ENCODE measurements at places on chromosomes 6 and 20.

DNA sequence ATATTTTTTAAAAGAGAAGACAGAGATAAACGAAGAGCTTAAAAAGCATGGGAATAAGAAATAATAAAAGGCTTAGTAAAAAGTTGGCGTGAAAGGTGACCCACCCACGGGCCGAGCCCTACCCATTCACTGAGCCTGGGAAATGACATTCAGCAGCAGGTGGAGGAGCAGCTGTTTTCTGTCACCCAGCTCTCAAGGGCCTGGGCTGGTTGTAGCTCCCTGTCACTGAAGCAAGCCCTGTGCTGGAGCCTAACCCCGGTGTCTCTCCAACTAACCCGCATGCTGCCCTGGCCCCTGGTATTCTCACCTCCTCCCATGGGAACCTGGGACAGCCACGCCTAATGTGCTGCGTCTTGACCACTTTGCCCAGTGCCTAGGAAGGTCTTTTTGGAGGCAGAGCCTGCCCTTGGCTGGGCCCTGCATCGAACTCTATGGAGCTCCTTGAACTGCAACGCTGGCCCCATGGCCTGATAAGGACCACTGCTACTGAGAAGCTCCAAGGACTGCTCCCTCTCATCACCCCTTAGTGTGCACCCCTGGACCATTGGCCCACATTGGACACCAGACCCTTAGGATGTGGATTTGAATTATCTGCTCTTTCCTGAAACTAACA, 68.8 kb upstream of the IYD start:
- no peak for DNase-seq

DNA sequence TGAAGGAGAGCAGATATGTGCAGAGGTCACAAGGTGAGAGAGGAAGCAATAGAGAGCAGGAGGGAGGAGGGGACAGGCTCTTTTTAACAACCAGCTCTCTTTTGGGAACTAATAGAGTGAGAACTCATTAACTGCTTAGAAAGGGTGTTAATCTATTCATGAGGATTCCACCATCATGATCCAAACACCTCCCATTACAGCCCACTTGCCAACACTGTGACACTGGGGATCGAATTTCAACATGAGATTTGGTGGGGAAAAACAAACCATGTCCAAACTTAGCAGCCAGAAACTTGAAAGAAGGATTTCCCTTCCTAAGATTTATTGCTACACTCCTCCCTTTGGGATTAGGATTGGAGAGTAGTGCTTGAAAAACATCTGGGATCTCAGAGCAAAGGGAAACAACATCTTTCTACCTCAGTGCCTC, 135.5 kb upstream of the PLCB4 start:
- DNase-seq, result no peak

GRCh38 chr20:19257865-19258264, 45.4 kb downstream of the SLC24A3 start:
- no peak for DNase-seq

DNA sequence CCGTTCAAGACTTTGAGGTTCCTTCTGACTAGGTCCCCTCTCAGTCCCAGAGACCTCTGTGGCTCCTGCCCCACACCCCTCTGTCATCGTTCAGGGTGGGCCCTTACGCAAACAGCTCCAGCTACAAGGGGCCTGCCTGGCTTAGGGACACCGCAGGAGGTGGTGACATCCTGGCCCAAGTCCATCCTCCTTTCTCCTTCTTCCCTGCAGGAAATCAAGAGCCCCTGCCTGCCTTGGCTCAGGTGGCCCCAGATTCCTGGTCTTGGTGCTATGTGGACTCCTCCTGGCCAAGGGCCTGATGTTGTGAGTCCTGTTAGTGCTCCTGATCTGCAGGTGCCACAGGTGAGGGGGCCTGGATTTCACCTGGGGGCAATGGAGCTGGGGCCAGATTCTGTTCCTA, 8.1 kb downstream of the TREML4 start:
- DNase-seq, result no peak

DNA sequence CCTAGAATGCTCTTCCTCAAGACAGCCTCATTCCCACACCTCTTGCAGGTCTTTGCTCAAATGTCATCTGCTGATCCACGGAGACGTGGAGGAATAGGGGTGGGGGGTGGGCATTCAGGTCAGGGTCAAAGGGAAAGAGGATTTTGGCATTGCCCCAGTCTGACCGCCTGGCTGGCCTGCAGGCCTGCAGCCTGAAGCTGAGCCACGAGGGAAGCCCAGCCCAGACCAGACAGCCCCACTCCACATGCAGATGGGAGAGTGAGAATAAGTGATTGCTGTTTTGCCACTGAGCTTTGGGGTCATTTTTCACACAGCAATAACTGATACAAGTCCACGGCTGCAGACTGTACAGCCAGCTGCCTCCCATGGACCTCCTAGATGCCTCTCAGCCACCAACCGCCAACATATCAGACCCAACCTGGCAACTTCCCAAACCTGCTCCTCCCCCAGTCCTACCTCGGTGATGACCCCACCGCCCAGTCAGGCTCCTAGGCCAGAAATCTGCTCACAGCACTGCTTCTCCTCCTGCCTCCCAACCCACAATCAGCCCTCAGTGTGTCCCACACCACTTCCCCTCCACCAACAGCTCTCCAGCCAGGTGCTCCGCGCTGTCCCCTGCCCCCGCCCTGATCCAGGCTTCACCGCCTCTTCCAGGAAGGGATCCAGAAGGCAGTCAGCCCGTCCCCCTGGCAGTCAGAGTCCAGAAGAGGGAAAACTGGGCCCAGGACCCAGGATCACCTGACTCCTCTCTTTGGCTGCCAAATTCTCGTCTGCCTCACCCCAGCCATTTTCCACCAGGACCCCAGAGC, 14.0 kb downstream of the KIAA1755 start:
- no peak for DNase-seq

DNA sequence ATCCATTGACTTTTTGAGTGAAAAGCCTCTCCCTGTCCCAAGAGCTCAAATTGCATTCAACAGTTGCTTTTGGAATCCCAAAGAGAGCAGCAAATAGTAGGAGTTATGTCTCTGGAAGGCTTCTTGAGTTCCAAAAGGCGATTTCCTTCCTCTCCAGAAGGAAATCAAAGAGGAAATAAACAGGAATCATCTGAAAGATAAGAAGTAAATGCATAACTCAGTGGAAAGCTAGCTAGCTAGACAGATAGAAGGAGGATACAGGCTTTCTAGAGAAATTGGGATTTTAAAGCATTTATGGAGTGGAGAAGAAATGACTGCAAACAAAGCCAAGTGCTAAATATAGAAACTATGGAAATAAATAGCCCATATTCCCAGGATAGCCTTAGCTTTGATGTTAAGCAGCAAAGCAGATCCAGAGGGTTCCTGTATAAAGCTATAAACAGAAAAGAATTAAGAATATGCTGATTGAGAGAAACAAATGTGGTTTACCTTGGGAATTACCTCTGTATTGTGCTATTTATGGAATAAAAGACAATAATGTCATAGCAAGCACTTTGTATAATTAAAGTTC, 214.7 kb downstream of the PLCB1 start:
- DNase-seq, result no peak

- no peak for DNase-seq
These were observed 140.5 kb downstream of the PREX1 start for GRCh38 chr20:48687117-48687800.

- no peak for DNase-seq
These were observed 24.0 kb upstream of the PHACTR3 start for GRCh38 chr20:59580146-59580946.

DNA sequence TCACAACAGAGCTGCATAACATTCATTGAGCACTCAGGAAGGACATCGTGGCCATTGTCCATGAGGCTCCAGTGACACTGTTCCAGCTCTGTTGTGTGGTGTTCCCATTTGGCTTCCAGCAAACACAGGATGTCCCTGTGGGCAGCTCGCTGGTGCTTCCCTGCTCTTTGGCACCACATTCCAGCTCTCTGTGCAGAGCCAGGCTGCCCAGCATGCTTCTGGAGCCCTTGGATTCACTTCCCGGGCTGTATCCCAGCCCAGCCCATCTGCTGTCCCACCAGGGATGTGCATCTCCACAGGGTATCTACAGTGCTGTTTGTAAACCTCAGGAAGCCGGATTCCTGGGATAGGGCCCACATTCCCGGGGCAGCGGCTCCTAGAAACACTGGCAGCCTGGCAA, 57.2 kb downstream of the CTCFL start:
- DNase-seq, result no peak

- DNase-seq, result no peak
These were observed 46.9 kb downstream of the CDS2 start for GRCh38 chr20:5173751-5174150.

DNA sequence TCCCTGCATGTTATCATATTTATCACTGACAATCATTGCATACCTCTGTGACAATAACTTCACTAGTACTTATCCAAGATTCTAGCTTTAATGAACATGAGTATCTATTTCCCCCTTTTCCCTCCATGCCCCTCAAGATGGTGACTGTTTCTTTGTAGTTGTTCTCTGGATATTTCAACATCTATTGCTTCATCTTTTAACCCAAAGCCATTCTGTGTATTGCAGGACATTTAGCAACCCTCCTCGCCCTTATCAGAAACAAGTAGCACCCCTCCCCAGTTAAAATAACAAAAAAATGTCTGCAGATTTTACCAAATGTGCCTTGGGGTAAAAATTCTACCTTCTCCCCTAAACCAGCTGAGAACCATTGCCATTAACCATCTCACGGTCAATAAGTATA, 979.8 kb upstream of the MANEA start:
- DNase-seq, result no peak

DNA sequence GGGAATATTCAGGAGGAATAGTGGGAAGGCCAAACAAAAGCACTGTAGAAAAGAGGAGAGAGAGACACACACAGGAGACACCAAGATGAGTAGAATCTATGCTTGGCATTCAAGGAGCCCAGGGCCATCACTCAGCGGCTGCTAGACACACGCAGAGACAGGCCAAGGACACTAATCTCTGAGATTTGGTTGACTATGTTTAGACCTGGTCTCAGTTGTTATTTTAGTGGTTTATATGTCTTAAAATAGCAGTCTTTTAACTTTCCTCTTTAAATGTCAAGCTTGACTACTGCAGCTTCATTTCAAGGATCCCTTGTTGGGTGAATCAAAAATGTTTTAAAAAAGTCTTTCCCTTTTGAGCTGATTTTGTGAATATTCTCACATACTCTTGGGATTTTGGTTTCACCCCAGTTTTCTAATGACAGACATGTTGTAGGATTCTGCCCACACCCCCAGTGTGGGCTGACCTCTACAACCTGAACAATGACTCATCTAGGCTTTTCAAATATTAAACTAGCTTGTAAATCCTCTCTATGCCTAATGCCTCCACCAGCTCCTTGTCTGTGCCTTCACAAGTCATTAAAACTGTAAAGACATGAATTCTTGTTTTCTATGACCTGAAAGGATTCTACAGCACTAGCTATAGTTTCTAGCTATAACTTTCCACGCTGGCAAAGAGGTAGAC, 142.7 kb upstream of the EXOC2 start:
- no peak for DNase-seq

Data from T-helper 17 cell (primary cell).